ENCODE measurements at places on chromosomes 1 and 21.

- no peak for DNase-seq
Measured at GRCh38 chr1:21090463-21090862, 86.2 kb downstream of the EIF4G3 start.

- DNase-seq: no peak
Measured at GRCh38 chr1:149888247-149888998, 10.9 kb upstream of the BOLA1 start.

GRCh38 chr1:26190373-26190987, at the start of gene CATSPER4:
Gene CATSPER4, plus strand, starts transcription at chr1:26190602. Its CDS starts 26 bp downstream, at chr1:26190628.
- no peak for DNase-seq

GRCh38 chr21:37407719-37408420, 41.3 kb downstream of the DYRK1A start:
- no peak for DNase-seq

GRCh38 chr1:74623716-74624115, 49.9 kb downstream of the ERICH3 start:
- no peak for DNase-seq

GRCh38 chr1:93567255-93567918, 114.2 kb downstream of the BCAR3 start:
- no peak for DNase-seq

GRCh38 chr21:26652854-26653253, 79.8 kb upstream of the CYYR1 start:
- DNase-seq: no peak

GRCh38 chr21:44420416-44421205, 34.7 kb upstream of the LRRC3 start:
- no peak for DNase-seq

DNA sequence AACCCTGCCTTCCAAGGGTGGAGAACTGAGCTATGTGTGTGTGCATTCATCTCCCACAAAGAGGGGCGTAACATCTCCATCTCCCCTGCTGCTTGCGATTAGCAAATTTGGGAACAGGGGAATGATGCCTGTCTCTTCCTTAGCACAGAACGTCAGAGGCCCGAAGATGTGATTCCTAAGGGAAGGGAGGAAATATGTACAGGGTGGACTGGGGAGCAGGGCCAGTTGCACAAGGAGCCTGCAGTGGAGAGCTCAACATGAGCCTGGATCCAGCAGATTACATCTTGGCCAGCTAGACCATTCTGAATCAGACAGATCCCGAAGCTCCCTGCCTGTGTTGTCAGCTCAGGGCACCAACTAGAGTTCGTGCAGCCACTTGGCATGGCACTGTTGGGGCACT, 118.1 kb downstream of the NGF start:
- DNase-seq: no peak

DNA sequence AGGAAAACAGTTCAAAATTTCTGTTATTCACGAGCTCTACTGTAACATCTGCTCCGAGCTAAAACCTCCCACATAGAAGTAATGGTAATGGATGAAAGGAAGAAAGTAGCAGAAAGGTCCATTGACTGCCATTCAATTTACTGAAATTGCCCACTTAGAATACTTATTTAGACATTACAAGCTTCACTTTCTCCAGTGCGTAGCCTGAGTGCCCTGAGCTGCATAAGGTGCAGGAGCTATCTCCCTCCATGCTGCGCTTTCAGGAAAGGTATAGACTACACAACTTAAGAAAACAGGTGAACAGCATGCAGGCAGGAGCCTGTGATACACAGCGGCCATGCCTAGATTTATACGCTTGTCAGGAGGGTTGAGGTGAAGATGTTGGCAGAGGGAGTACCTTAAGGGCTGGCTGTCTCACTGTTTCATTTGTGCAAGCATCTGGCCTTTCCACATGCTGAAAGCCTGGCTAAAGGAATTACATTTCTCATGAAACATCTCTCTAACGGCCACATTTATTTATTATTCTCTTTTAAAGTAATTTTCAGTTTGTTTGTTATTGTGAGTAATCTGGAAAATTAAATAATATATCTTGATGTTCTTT, 74.7 kb downstream of the RGS18 start:
- no peak for DNase-seq

DNA sequence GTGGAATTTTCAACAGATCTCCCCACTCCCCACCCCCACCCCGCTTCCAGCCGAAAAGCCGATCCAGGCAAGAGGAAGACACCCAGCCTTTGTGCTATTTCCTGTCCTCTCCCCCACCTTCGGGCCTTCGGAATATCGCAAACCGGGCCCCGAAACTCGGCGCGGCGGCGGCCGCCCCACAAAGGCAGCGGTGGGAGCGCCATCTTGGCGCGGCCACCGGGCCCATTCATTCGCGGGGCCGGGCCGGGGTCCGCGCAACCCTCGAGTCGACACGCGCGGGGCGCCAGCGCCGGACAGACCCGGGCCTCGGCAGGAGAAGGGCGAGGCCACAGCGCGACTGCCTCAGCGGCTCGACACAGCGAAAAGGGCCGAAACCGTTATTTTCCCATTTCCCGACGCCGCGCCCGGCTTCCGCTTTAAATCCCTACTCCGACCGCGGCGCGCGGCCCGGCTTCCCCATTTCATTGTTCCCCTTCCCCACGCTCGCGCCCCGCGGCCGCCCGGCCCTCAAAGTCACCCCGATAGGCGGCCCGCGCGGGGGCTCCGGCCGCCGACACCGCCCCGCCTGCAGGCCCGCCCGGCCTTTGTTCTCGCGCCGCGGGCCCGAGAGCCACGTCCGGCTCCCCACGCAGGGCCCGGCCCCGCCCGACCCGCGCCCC, 911 bp downstream of the GNB1 start:
- no peak for DNase-seq

DNA sequence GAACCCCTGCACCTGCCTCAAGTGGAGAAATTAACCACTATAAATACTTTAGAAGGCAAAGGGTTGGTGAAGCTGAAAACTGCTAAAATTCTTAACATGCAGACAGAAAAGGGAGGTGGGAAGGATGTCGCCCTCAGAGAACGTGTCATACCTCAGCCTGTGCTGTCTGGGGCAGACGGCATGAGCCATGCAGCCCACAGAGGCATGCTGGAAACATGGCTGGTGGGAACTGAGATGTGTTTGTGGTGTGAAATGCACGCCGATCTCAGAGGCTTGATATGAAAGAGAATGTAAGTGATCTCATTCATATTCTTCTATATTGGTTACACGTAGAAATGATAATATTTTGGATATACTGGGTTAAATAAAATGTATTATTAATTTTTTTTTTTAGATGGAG, 16.3 kb downstream of the AGPAT3 start:
- DNase-seq: no peak

DNA sequence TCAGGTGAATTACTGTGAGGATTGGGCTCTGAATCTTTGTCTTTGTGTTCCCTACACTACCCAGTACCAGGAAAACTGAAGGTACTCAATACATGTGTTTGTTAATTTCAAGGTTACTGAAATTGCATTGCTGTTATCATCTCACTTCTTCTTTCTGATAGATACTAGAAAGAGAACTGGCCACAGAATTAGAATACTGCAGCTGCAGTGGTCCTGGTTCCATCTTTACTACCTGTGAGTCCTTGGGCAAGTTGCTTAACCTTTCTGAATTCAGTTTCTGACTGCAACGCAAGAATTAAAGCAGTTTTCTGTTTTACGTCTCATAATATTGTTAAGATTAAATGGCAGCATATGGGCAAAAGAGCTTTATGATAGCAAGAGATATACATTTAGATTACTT, 263.5 kb downstream of the LMO4 start:
- DNase-seq: no peak

- no peak for DNase-seq
Measured at GRCh38 chr21:41630249-41630648, 122.3 kb upstream of the TMPRSS2 start.

DNA sequence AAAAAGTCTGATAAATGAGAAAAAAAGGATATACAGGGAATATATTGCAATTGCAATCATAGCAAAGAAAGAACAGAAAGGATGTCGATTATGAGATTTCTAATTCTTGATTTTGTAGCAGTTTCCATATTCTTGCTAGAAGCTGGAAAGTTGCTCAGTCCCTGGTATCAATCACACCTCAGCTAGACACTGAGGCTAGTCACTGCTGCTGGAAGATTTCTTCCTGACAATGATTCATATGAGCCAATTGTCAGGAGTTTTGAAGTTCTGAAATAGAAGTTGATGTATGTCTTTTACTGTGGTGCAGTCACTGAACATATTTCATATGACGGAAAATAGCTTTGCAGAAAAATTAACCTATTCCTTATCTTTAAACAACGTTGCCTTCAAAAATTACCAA, 208.4 kb upstream of the C1orf105 start:
- DNase-seq: no peak

DNA sequence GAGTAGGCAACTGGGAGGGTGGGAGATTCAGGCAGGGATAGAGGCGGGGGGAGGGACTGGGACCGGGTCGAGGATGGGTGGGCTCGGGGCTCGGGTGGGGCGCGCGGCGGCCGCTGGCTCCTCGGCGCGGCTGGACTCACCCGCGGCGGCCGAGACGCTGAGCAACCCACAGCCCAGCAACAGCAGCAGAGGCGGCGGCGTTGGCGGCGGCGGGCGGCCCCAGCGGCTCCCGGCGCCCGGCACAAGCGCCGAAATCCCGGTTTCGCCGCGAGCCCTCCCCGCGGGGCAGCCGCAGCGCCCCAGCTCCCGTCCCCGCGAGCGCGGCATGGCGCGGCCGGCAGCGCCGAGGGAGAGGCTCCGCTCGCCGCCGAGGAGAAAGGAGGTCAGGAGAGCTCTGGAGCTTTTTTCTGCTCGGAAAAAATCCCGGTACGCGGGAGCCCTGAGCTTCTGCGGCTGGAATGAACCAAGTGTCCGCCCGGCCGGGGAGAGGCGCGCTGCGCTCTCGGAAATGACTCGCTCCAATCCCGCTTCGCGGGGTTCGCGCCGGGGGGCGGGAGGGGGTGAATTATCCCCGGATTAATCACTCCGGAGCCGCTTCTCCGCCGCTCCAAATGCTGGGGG, at the start of gene CSMD2:
Gene CSMD2 (minus strand): TSS at position 460 of the 621 bp plus-strand sequence. CDS start 133 bp downstream, at position 327.
- no peak for DNase-seq

DNA sequence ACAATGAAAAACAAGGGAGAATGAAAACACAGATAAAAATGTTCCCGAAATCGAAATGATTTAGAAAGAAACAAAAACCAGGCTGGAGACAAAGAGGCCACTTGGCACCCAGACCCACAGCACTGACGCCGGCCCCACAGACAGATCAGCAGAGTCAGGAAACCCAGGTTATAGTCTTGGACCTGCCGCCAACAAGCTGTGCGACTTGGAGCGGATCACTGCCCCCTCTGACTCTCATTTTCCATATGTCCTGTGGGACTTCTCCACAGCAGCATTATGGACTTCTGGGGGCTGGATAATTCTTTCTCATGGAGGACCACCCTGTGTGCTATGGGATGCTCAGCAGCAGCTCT, 72.4 kb downstream of the MATN1 start:
- DNase-seq: no peak

GRCh38 chr1:154760469-154760933, 109.6 kb downstream of the KCNN3 start:
- DNase-seq: no peak

DNA sequence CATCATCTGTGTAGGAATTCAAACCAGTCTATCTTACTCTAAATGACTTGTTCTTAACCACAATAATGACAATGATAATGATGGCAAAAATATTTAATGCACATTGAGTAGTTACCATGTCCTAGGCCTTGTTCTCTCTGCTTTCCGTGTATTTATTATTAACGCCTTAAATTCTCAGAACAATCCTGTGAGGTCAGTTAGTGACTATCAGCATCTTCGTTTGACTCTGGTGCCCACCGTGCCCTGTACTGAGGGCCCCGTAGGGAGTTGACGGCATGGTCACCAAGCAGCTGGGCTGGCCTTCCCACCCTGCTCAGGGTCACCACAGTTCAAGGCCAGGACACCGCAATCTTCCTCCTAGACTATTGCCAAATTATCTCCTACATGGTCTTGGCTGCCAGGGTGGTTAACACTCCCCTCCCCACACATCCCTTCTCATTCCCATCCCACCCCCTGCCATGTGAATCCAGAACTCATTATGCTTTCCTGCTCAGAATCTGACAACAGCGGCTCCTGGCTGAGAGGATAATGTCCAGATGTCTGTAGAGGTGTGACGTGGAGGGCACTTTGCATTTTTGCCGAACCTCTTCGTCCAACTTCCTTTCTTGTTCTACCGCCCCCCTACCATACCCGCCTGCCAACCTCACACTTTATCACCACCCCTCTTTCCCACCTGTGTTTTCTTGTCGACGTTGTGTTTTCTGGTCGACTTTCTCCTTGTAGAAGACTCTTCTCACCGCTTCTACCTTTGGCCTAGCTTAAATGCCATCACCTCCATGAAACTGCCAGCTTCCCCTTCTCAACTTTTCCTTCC, 33.4 kb downstream of the IGFN1 start:
- DNase-seq: no peak

- DNase-seq: no peak
Measured at GRCh38 chr21:44548922-44549321, 2.4 kb downstream of the KRTAP10-2 start.

- no peak for DNase-seq
Measured at GRCh38 chr1:71400050-71400449, 319.2 kb upstream of the ZRANB2 start.

DNA sequence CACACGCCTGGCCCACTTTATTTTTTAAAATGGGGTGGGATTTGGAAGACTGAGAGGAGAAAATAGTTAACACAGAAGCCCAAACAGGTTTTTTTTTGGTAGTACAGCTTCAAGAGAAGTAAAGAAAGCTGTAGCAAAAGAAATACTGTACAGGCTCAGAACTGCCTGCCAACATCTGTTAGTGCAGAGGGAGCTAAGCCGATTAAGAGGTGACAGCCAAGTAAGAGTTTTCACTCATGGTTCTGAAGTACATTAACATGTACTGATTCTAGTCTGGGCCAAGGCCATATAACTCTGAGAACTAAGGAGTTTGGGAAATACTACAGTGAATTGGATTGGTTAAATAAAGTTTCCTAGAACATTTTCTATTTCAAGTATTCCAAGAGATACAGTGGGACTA, 51.6 kb downstream of the EIF2B3 start:
- no peak for DNase-seq

- no peak for DNase-seq
Measured at GRCh38 chr1:59292562-59292961, 4.3 kb upstream of the FGGY start.

GRCh38 chr1:178690496-178690895, 34.5 kb upstream of the RALGPS2 start:
- no peak for DNase-seq

- DNase-seq: no peak
Measured at GRCh38 chr21:17436626-17437111, 76.2 kb upstream of the CXADR start.
